ENCODE measurements at places on chromosomes 12 and 14.

DNA sequence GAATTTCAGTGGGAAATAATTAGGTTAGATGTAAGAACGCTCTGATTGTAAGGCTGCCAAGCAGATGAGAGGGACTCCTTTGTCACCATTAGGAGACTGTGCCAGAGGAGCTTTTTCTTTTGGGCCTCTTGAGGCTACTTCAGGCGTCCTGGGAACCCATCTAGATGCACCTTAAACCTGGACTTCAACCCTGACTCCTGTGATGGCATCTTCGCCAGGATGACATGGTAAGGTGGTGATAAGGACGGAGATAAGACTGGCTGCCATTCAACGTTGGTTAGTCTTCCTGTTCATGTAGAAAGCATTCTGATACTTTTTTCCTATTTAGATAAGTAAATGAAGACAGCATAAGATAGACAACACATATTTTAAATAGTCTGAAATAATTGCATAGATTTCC, 36.3 kb downstream of the STK38L start:
- no peak for DNase-seq

DNA sequence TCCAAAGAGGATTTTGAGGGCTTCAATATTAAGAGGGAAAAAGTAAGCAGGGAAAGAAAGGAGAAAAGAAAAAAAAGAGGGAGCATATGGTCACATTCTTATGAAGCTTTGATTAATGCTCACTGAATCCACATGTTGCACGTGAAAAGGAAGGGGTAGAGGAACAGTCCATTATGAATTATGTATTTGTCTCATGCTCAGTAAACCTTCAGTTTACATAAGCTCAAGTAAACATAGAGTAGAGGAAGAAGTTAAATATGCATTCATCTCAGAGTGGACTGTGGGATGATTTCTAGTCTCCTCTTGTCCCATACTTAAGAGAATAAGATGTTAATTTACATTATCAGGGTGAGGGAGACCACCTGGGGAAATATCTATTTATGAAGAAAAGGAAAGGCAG, 334.5 kb downstream of the IPO8 start:
- DNase-seq: no peak

- no peak for DNase-seq
Measured at GRCh38 chr14:35262436-35262835, 29.7 kb upstream of the PSMA6 start.

GRCh38 chr14:50920482-50921230, 23.6 kb downstream of the PYGL start:
- no peak for DNase-seq

- no peak for DNase-seq
Measured at GRCh38 chr12:113439606-113440030, 17.4 kb downstream of the SDSL start.

DNA sequence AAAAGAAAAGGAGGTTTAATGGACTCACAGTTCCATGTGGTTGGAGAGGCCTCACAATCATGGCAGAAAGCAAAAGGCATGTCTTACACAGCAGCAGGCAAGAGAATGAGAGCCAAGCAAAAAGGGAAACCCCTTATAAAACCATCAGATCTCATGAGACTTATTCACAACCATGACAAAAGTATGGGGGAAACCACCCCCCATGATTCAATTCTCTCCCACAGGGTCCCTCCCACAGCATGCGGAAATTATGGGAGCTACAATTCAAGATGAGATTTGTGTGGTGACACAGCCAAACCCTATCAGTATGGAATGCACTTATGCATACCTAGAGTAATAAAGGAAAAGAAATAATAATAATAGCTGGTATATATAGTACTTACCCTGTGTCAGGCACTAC, 4.5 kb upstream of the GLIPR1 start:
- no peak for DNase-seq

GRCh38 chr12:32944195-32944594, 47.6 kb upstream of the PKP2 start:
- DNase-seq: no peak

GRCh38 chr12:42608196-42608825, 18.8 kb upstream of the PRICKLE1 start:
- no peak for DNase-seq

- DNase-seq: no peak
Measured at GRCh38 chr12:46266382-46266791, 2.5 kb downstream of the SLC38A1 start.

DNA sequence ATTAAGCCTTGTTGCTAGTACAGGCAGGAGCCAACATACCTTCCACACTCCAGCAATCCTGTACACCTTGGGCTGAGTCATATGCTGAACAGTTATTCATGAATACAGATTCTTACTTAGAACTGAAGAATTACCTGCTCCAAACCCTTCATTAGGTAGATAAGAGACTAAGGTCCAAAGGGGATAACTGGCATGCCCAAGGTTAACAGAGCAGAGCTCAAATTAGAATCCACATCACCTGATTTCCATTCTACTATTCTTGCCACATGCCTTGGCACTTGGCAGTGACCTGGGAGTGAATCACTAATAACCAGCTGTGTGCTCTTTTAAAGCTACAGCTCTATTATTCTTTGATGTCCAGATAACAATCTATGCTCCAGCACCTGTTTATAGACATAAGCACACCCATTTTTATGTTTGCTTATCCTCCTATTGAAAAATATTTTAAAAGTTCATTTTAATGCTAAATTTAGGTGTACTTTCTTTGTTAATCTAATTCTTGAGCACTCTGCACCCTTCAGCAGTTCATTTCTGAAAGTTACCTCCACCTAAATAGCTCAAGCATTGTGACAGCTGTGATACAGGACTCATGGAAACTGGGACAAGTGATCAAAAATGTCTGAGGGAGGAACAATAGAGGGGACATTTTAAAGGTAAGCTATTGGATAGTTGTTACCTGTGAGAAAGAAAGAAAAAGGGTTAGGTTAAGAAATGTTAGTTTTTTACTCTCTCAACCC, 19.4 kb downstream of the LPCAT3 start:
- no peak for DNase-seq

- no peak for DNase-seq
Measured at GRCh38 chr12:121787063-121788025, 6.1 kb downstream of the RHOF start.

- DNase-seq: no peak
Measured at GRCh38 chr12:70784042-70784668, 136.4 kb downstream of the PTPRR start.

GRCh38 chr12:51974646-51975045, 23.1 kb downstream of the ACVR1B start:
- DNase-seq: no peak

GRCh38 chr12:42539696-42540095, 49.9 kb downstream of the PRICKLE1 start:
- no peak for DNase-seq

DNA sequence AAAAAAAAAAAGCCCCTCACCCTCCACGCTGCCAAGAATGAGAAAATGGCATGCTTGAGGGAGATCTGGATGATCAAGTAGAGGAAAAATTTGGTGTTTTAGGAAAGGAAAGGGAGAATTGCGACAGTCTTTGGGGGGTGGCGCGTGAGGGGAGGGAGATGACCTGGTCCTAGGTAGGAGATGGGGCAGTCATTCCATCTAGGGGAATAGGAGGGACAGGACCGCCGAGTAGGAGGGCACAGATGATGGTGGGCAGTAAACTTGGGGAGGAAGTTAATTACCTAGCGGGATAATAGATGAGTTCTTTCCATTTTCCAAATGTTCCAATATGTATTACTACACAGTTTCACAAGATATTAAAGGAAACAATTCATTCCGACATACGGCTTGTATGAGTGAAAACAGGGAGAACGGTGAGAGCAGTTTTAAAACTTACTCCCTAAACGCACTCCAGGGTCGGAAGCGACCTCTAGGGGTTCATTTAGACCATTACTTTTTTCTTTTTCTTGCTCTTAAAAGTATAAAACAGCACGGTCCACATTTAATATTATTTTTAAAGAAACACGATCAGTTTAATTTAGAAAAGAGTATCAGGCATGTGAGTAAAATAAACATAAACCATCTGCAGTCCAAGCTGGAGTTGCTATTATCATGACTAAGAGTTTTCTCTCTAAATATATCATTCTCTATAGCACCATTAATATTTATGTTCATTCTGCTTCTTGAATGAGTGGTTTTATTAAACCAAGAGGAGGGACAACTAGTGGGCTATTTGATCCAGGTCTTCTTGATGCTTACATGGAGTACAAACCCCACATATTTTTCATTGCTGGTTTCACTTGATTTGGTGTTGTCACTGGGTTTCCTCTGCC, 3.0 kb upstream of the FNTB start:
- peak; percentile 34 for DNase-seq
